ENCODE measurements at places on chromosomes 1 and 21.

DNA sequence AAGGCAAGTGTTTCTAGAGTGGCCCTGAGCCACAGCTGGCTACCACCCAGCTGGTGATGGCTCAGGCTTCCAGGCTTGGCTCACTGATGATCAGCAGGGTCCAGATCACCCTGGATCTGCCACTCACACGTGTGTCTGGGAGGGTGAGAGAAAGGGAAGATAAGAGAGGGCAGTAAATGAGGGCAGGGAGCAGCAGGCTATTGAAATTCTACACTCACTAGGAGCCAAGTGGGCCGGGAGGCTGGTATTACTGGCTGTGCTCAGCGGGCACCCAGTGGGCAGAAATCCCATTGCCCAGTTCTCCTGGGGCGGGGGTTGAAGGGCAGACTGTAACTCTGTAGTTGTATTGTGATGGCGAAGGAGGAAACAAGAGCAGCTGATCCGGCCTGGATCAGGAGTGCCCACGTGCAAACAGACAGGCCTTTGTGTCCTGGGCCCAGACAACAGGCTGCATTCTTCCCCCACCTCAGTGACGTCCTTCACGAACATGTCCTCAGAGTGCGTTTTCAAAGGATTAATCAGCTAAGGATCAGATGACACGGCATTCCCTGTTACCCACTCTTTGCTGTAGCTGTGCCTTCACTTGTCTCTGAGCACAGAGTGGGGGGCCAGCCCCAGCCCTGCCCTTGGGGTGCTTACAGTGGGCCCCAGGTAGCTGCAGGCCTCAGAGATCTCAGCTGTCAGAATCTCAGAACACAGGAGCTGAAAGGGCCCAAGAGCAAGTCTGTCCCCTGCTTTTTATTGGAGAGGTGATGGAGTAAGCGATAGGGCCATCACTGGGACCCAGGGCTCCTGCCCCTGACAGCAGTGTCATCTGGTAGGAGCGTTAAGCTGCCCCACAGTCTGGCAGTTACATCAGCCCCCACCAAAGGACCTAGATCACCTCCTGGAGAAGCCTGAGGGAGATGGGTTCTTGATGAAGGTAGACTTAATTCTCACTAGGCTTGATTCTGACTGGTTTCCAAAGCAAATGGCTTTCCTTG lies 60.5 kb downstream of the ATP1A1 start:
- DNase-seq, result no peak

GRCh38 chr21:44761011-44761729 lies 40.5 kb downstream of the UBE2G2 start:
- DNase-seq, result no peak

- DNase-seq, result no peak
Observed at GRCh38 chr1:38577385-38577784, 282.2 kb downstream of the RRAGC start.

GRCh38 chr1:45880930-45881329 lies 77.5 kb downstream of the MAST2 start:
- no peak for DNase-seq

- no peak for DNase-seq
Observed at GRCh38 chr1:151166505-151166956, 587 bp downstream of the SCNM1 start.

GRCh38 chr1:45518910-45519309 lies 2.8 kb downstream of the PRDX1 start:
- no peak for DNase-seq

- no peak for DNase-seq
Observed at GRCh38 chr1:79760531-79760930, 754.0 kb upstream of the ADGRL4 start.

DNA sequence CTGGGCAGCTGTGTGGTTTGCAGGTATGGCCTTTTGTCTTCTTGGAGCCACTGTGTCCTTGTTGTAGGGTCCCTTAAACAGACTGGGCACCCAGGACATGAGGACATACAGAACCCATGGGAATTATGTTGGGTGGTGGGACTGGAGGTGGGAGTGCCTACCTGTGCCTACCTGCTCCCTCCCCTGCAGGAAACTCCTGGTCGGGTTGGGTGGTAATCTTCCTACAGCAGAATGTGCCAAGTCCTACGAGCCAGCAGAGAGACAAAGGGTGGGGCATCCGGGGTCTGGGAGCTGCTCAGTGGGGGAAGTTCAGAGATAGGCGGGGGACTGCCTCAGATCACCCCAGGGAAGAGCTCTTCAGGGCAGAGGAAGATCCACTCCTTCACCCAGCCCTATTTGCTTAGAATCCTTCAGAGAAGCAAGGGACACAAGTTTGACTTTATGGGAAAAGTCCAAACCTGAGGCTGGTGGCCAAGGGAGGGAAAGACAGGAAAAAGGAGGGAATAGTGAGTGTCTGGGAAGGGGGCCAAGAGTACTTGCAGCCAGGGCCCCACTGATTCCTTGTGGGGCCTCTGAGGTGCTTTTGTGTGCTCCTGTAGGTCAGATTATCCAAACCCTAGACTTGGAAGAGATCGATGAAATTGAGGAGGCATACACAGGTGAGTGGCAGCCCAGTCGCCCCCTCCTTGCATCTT lies 58.3 kb downstream of the KIF21B start:
- DNase-seq, result no peak

DNA sequence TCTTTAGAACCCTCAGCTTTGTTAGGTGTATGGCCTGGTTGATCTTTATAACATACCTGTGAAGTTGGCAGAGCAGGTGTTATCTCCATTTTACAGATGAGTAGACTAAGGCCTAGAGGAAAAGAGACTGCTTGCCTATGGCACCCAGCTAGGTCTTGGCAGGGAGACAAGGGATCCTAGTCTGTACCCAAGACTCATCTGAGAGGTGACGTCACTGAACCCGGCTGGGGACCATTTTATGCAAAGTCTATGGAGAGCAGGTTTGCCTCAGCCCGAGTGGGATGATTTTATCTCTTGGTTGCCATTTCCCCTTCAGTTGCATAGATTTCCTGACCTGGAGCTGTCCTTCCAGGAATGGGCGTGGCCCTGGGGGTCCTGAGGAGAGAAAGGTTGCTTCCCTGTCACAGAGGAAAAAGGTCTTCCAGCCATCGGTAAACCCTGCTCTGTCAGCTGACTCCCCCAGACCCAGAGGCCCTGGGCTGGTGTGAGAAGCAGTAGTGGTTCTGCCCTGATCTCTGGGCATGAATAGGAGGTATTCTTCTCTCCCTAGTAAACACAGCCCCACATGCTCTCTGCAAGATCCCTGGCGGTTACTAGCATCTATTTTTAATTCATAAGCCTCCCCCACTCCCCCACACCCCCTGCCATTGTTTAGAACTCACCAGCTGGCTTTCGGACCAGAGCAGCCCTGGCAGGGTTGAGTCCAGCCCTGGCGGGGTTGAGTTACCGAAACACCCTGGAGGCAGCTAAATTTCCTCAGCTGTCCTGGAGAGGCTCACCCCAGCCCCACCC lies 19.6 kb downstream of the TMCC2 start:
- DNase-seq, result no peak

- DNase-seq, result no peak
Observed at GRCh38 chr1:116581323-116581885, 10.6 kb upstream of the CD58 start.

- no peak for DNase-seq
Observed at GRCh38 chr1:85116856-85117255, 68.6 kb upstream of the MCOLN3 start.

DNA sequence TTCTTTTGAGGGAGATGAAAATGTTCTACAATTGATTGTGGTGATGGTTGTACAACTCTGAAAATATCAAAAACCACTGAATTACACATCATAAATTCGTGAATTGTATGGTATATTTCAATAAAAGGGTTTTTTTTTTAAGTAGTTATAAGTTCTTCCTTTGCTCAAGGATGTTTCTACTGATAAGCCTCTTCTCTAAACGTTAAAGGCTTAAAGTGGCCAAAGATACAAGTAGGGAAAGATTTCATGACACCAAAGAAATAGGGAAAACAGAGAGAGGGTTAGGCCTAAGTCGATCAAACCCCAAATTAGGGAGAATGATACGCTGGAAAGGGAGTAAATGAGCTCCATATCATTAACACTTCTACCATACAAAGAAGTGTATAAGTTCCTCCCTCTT lies 4.1 kb downstream of the KDM5B start:
- DNase-seq, result no peak

DNA sequence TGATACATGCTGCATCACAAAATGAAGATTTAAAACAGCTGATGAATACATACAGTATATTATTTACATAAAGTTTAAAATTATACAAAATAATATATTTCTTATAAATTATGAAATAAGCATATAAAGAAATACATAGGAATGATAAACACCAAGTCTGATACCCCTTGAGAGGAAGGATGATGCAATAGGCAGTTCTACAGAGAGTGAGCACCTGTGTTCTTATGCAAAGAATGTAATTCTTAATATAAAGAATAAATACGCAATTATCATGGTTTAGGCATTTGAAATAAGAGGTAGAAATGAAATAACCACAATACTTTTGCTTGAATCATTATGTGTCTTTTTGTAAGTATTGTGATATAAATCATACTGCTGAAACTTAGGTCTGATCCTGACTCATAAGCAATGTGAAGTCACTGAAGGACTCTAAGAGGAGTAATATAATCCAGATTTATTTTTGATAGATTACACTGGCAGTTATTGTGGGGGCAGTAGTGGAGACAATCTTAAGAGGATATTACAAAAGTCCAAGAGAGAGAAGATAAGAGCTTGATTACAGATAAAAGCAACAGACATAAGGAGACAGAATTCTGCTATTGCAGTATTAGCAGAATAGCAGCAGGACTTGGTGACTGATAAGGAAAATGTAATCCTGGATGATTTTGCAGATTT lies 39.0 kb downstream of the TTLL7 start:
- no peak for DNase-seq

GRCh38 chr1:68796888-68797287 lies 300.0 kb upstream of the DEPDC1 start:
- no peak for DNase-seq

- no peak for DNase-seq
Observed at GRCh38 chr1:26212726-26213125, 21.3 kb upstream of the CEP85 start.

DNA sequence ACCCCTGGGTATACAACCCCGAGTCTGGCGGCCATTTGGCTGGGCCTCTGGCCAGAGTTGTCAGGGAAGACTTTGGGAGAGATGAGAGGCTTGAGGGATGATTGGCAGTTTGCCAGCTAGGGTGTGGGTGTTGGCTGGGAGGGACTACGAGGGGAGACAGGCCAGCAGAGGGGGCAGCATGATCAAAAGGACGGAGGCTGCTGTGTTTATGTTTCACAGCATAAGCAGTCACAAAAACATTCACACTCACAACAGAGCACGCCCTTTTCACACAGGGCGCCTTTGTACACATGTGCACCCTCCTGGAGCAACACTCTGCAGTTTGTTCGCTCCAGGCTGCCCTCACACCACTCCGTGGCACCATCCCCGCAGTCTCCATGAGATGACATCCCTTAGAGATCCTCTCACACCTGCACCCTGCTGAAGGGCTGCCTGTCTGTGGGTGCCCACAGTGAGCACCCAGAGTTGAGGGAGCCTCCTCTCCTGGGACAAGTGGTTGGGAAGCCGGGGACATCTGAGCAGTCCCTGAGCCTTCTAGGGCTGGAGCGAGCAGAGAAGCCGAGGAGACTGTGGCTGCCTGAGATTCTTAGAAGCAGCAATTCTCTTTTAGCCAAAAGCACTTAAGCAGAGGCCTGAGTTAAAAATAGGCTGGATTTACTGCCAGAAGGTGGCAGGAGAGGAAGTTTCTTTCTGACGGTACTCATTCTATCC lies 15.4 kb downstream of the EFNA3 start:
- peak; percentile 65 for DNase-seq

- DNase-seq, result no peak
Observed at GRCh38 chr1:185598332-185598731, 135.9 kb upstream of the HMCN1 start.

- peak; percentile 86 for DNase-seq
Observed at GRCh38 chr1:153483776-153484175, 23.3 kb upstream of the S100A7 start.

- DNase-seq, result no peak
Observed at GRCh38 chr1:14964711-14965055, 188.9 kb upstream of the TMEM51 start.

GRCh38 chr1:112172294-112172882 lies 182.9 kb upstream of the KCND3 start:
- DNase-seq, result no peak

GRCh38 chr21:45019076-45019886 lies 55.1 kb upstream of the ADARB1 start:
- no peak for DNase-seq

- DNase-seq, result no peak
Observed at GRCh38 chr21:42222821-42223390, 4.0 kb downstream of the ABCG1 start.

DNA sequence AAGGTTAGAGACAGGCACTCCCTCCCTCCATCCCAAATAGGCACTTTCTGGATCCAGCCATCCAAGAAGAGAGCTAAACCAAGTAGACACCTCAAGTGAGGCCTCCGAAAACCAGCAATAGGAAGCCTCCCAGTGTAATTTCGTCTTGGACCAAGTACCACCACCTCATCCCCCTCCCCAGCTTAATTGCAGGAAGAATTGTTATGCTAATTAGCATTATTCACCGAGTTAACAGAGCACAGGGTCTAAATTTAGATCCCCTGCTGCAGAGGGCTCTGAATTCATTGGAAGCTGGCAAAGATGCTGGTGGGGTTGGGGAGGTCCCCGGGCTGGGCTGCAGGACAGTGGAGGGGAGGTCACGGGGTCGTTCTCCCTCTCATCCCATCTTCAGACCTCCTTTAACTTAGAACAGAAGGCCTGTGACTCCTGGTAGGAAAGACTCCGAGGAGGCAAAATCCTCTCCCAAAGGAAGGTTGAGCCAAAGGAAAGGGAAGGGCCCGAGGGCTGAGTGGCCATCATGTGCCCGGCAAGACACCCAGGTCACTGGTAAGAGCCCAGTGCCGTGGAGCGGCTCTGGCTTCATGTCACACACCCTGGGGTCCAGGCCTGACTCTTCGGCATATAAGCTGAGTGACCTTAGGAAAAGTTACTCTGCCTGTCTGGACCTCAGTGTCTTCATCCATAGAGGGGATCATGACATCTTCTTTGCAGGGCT lies 209.2 kb upstream of the GRIK3 start:
- DNase-seq, result no peak

GRCh38 chr1:155877945-155878344 lies 18.6 kb downstream of the SYT11 start:
- DNase-seq, result no peak

GRCh38 chr1:151213560-151213959 lies 15.2 kb downstream of the PIP5K1A start:
- no peak for DNase-seq
